H9 (cell line): ENCODE measurements at places on chromosomes 16 and 17. TPM values are rescaled to one million over a fixed set of nuclear protein-coding genes. Genes with fewer than 3 reads are reported as not detected.

The ENPP7 gene
- total RNA-seq: not detected in 2 replicates

The SALL1 gene
- 87.6 and 101 TPM in 2 replicates for total RNA-seq

The RAB37 gene
- total RNA-seq: 2.5 and 3.6 TPM in 2 replicates

The KRT27 gene
- total RNA-seq: not detected in 2 replicates

The SULT1A1 gene
- total RNA-seq: 4.8 and 5.0 TPM in 2 replicates

- no peak for DNase-seq
Observed at GRCh38 chr17:41167561-41167960, 460 bp downstream of the KRTAP4-3 start.

GRCh38 chr17:10050597-10051101 lies 145.6 kb upstream of the RCVRN start:
- no peak for DNase-seq

GRCh38 chr17:78377858-78378224 lies 608 bp upstream of the PGS1 start:
- no peak for DNase-seq

DNA sequence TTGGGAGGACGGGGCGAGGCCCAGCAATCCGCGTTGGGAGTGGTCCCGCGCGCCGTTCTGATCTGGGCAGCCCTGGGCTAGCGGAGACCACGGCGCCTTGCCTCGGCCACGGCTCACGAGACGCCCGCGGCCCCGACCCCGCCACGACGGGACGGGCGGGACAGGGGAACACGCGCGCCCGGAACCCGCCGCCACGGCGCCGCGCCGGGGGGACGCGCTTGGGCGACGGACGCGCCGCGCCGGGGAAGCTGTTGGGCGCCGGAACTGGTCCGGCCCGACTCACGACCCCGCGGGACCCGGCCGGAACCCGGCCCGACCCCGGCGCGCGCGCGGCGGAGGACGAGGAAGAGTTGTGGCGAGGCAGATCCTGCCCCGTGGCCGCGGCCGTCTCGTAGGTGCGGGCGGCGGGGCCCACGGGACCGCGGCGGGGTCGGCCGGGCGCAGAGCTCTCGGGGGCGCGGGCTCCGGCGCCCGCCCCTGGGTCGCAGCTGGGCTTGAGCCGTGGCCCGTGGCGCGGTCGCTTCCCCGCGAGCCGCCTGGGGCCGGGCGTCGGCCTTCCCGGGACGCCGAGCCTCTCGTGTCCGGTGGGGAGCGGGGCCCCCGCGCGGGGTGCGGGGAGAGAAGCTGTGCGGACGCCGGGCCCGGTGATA lies at the start of gene ACSF3:
Gene ACSF3, plus strand, starts transcription at position 251 of the 650 bp plus-strand sequence. CDS start 6,830 bp downstream, outside the sequence.
- no peak for DNase-seq

DNA sequence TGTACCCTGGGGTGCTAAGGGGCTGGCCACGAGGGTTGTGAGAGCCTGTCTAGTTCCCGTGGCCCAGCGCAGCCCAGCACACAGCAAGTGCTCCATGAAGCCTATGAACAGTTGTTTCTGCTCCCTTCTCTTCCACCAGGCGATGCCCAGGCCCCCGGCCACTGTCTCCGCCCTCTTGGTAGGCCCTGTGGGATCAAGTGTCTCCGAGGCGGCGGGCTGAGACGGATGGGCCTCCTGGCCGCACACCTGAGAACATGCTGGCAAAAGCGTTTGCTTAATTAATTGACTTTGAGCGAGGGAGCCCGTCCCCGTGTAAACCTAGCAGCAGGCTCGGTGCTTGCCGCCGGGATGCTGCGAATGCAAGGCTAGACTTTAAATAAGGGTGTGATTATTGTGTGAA lies 129.7 kb upstream of the GSE1 start:
- DNase-seq: no peak

- DNase-seq: peak; percentile 86
Observed at GRCh38 chr16:89921702-89922476, 1.3 kb upstream of the TUBB3 start.

DNA sequence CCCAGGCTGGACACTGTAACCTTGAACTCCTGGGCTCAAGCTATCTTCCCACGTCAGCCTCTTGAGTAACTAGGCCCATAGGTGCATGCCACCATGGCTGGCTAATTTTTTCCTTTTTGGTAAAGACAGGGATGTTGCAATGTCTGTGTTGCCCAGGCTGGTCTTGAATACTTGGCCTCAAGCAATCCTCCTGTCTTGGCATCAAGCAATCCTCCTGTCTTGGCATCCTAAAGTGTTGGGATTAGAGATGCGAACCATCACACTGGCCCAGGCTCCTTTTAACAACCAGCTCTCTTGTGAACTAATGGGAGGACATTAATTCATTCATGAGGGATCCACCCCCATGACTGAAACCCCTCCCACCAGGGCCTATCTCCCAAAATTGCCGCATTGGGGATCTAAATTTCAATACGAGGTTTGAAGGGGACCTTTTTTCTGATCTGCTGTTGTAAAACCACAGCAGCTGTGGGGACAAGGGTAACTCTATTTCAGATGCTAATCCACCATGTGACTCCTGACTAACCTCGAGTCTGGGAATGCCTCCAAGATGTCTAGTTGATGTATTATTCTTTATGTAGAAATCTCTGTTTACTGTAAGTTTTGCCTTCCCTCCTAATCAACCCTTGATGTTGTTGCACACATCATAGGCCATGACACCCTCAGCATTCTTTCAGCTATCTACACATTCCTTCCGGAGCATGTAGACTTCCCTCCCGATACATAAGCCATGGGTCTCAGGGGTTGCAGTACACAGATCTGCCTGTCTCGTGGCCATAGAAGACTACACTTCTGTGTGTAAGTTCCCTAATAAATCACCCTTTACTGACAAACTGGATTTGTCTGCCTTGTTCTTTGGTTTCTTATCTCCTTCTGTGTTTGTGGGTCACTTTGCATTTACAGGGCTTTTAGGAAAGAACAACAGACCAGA lies 37.6 kb downstream of the RNF112 start:
- DNase-seq: peak; percentile 14

DNA sequence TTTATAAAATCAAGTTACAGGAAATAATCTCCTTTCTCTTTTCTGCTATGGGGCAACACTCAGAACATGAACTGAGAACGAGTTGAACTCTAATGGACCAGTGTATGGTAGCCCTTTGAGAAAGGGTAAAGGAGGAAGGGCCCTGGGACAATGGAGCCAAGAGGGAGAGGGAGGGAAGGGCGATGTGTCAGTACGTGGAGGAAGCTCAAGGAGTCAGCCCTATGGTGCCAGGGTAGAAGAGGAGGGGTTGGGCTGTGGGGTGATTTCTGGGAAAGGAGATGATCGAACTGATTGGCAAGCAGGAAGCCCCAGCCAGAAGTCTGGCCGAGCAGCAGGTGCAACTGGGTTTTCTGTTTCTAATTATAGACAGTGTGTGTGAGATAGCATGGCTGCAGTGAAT lies 4.3 kb upstream of the WIPI1 start:
- peak; percentile 62 for DNase-seq

- no peak for DNase-seq
Observed at GRCh38 chr16:31375231-31375630, 17.9 kb upstream of the ITGAD start.
